ENCODE measurements at places on chromosomes 3 and 15.

- no peak for DNase-seq
Observed at GRCh38 chr15:78264304-78265136, at the start of gene DNAJA4. TSS of gene DNAJA4 (plus strand) at chr15:78264562. CDS start at chr15:78264764, 202 bp downstream.

DNA sequence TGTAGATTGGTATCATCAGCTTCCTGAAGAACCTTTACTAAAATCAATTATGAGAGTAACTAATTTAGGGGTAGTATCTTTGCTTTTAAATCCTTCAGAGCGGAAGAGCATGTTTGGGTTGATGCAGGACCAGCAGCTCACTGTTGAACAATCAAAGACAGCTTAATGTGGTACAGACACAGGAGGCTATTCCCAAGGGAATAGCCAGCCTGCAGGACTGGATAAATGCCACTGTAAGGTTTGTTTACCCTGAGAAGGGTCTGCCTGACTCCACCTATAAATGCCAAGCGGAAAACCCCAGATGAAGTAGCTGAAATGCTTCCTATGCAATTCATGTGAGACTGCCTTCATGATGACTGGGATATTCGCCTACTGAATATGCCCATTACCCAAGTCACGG, 16.0 kb upstream of the STAC start:
- DNase-seq = no peak

GRCh38 chr3:89372456-89372855, 265.0 kb downstream of the EPHA3 start:
- no peak for DNase-seq

DNA sequence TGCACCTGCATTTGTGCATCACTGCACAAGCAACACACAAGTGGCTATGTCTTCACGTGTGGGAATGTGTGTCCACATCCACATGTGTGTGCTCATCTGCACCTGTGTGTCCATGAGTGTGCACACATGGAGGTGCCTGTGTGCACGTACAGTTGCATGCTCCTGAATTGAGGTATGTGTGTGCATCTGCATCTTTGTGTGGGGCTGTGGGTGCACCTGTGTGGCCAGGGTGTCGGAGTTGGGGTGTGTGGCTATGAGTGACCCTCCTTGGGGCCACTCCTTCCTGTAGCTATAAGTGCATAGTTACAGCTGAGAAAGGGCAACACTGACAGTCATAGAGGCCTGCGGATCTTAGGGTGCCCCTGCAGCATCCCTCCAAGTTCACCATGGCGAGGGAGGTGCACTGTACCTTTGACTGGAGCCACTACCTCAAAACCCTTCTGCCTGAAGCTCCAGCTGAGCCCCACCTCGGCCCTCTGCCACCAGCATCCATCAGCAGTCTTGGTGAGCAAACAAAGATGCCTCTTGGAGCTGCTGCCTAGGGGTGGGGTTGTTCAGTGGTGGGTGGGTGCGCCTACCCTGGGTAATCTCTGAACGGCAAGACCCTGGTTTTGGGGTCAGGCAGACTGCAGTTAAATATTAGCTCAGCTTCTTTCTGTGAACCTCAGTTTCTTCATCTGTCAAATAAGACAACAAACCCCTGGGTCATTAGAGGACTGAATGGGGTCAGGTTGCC, 5.2 kb upstream of the HHATL start:
- no peak for DNase-seq

DNA sequence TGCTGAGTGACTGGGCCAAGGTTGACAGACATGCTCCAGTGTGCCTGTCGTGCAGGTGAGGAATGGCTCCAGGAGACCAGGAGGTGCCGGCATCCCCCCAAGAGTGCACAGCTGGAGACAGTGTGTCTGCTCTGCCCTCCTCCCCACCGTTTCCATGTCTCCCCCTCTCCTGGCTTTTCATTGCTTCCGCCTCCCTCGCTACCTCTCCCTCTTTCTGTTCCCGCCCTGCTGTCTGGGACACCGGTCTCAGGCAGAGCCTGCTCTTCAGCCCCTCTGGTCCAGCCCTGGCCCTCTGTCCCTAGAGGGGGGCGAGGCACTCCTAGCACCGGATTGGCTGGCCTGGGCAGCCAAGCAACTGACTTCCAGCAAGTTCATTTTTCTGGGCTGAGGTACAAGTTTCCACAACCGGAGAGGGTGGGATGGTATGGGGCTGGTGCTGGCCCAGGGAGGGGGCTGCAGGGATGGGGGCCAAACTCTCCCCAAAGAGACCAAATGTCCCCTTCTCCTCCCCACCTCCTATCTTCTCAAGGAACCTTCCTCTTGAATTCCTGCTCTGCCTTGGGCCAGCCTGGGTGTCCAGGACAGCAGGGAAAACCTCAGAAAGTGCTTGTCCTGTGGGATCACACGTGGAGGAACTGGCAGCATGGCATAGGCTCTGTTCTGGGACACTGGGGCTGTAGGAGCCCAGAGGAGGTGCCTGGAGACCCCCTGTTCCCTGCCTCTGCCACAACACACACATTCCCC, 32.6 kb downstream of the PRKCD start:
- DNase-seq = no peak

DNA sequence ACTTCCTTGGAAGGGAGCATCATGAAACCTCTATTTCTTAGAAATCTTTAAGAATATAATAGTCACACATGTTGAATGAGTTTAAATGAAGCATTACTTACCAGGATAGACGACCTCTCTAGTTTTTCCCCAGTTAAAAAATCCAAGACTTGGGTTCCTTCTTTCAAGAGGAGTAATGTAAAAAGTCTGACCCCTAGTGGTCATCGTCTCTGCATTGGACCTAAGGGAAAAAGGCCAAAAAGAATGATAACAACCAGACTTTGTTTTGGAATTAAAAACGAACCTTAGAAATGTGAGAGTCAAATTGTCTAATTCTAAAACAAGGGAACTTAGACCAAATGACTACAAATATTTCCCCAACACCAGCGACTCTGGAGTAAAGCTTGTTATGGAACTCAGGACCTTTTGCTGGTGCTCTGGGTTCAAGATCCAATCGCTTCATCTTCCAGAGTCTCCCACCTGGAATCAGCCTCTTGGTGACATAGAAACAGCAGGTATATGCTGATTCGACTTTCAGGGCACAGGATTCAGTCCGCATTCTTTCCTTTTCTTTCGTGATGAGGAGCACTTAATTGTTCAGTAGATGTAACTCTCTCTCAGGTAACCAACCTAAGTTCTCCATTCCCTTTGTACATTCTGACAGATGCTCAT, 214.8 kb upstream of the TPRG1 start:
- DNase-seq = peak; percentile 75

GRCh38 chr3:42014458-42014920, 52.6 kb upstream of the ULK4 start:
- DNase-seq = peak; percentile 33

DNA sequence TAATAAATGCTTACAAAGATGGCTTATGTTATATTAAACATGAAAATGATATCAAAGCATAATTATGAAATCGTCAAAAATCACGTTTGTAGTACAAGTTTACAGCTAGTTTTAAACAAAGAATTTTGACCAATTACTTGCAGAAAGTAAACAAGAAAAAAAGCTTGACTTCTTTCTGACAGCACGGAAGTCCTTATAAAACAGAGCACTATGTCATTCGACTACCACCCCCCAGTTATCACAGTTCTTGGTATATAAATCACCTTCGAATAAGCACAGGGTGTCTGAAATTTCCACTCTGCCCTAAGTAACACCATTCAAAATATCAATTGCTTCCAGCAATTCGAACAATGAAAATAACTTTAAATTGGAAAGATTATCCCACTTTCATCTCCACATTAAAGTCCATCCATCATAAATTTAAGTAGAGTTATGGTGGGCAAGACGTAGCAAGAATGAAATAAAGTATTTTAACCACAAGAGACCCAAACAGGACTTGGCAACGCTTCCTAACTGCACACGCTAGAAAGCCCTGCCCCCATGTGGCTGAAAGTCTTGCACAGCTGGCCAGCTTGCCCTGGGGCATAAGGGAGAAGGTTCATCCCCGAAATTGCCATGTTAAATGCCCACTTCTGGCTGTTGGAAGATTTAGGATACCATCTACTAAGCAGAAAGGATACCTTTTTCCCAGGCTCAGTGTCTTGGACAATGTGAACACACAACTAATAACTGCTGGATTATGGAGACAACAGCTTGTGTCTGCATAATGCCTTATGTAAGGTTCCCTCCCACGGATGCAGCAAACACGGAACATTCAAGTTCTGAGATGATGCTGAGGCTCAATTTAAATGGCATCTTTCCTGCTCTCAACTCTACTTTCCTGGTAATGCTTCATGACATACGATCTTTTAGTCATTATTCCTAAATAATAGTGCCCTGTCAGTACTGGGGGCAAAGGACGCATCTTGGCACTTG, 116.4 kb upstream of the TJP1 start:
- no peak for DNase-seq

DNA sequence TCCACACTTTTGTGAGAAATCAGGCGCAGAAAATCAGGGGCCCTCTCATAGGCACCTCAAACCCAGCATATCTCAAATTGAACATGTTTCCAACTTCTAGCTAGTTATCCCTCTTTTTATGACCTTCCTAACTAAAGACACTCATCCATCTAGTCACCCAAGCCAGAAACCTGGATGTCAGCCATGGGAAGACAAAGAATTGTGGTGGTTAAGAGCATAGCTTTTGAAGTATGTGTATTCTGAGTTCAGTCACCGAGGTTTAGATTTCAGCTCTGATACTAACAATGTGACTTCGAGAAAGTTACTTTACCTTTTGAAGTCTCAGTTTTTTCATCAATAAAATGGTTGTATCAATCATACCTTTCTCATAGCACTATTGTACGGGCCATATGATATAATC, 495.5 kb downstream of the NLGN1 start:
- DNase-seq = no peak

- no peak for DNase-seq
Observed at GRCh38 chr3:61578667-61579367, 17.4 kb downstream of the PTPRG start.

DNA sequence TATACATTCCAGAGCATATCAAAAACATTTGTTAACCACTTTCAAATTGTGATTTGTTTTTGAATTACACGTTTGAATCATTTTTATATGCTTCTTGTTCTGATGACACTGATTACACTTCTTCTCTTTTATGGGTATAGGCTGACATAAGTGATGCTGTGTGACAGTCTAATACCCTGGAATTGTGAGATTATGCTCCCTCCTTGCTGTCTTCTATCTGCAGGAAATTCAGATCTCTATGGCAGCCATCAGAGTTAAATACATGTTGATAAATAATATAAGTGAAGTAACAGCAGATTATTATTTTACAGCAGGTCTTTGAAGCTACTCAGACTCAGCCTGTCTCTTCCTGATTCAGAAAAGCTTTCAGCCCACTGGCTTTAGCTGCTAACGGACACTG, 248.9 kb downstream of the ZMAT3 start:
- DNase-seq = no peak

GRCh38 chr3:11131371-11131770, 22.9 kb upstream of the HRH1 start:
- no peak for DNase-seq

- DNase-seq = no peak
Observed at GRCh38 chr15:45409596-45409995, 31.3 kb upstream of the GATM start.

- DNase-seq = peak; percentile 39
Observed at GRCh38 chr3:31936420-31937060, 44.5 kb downstream of the OSBPL10 start.

Data from mesenchymal stem cell (in vitro differentiated cells and primary cell).